ENCODE measurements at places on chromosomes 16 and 17.

- no peak for DNase-seq
Observed at GRCh38 chr16:19901164-19901563, 16.5 kb upstream of the GPRC5B start.

DNA sequence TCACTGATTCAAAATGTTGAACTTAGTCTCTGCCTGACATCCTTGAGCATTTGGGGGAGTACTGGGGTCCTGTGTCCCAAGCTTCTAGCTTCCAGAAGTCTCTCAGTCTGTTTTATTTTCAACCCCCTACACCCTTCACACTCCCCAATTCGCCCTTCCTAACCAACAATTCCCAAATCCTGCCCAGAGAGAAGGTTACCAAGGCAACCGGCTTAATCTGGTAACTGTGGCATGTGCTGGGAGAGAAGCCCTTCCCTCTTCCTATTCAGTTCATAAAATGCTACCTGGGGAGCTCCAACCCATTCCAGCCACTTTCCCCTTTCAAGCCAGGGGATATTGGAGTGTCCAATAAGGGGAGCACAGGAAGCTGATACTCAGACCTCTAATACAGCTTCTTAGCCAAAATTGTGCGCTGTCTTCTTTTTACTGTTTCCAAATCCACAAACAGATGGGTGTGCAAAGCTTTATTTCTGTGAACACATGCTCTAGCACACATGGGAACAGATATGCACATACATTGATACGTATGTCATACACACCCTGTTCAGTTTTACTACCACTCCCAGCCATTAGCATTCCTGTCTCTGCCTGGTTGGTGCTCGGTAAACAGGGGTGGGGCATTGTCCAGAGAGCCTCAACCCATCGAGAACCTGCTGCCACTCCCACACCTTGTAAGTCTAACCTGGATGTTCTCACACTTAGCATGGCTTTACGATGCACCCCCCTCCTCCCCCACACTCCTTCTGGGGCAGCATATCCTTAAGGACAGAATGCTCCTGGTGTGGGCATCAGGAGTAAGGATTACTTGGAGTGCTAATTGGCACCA, 1.1 kb upstream of the RAPGEFL1 start:
- DNase-seq = peak; percentile 83

DNA sequence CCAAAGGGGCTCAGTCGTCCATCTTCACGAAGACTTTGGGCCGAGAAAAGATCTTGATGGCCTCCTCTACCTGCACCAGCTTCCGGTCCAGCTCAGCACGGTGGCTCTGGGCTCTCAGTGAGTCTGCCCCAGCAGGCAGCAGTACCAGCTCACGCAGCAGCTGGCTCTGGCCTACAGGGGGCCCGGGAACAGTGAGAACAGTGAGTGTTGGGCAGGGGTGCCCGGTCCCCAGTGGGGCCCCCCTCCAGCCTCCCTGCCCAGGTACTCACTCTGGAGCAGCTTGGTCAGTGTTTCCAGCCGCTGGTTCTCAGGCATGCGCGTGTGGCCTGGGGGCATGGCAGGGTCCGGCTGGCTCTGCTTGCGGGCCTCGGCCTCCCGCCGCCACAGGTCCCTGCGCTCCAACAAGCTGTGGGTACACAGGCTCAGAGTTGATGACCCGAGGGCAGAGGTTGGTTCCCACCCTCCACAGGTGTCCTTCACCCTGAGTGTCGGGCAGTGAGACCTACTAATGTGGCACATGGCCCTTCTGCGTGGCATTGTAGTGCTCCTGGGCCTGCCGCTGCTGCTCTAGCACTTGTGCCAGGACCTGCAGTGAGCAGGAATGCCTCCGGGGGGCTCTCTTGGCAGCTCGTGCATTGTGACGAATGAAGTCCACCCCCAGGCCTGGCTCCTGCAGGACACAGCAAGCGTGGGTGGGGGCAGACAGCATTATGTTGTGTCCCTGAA, 2.6 kb downstream of the PARD6A start:
- no peak for DNase-seq

DNA sequence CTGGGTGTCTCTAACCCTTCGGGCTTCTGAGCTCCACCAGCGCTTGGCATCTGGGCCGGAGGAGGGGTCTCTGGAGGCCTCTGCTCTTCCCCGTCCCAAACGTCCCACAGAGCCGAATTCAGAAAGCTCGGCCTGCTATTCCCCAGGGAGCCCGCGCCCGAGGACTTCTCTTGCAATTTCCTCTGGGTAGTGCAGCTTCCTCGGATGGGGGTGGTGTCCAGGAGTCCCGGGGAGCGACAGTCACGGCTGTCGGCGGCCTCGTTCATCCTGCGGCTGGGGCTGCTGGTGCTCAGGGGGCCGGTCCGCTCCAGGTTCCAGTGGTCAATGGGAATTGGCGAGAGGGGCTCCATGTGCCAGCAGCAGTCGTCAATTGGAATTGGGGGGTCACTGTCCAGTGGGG, 11.8 kb upstream of the NLRC3 start:
- no peak for DNase-seq

GRCh38 chr17:72600934-72601333, 480.1 kb downstream of the SOX9 start:
- DNase-seq = no peak

DNA sequence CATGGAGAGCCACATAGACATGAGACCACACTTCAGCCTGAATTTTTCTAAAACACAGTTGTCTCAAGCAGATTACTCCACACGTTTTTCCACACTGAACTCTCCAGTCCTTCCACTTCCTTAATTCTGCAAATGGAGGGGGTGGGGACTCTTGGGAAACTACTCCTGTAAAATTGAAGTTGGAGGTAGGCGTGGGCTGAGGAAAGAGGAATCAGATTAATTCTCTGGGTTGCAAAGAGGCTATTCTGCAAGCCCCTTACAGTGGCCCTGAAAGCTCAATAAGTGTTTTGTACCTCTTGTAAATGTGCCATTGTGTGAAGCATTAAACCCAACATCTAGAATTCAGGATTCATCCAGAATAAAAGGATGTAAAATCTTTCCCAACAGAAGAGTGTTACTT, 9.6 kb downstream of the MARVELD3 start:
- DNase-seq = no peak

- DNase-seq = no peak
Observed at GRCh38 chr16:87540897-87541146, 48.0 kb upstream of the ZCCHC14 start.

- no peak for DNase-seq
Observed at GRCh38 chr16:69469807-69470561, 45.6 kb downstream of the CYB5B start.

GRCh38 chr17:57599271-57600045, 145.6 kb downstream of the CCDC182 start:
- peak; percentile 38 for DNase-seq

All from upper lobe of left lung (tissue), 6 donors.